Esophagus muscularis mucosa (tissue), 4 donors: ENCODE measurements at places on chromosomes 6 and 20. TPM values are rescaled to one million over a fixed set of nuclear protein-coding genes. Genes with fewer than 3 reads are reported as not detected.

Gene PRL
- not detected for total RNA-seq

Gene MAPK13
- total RNA-seq: 4.3 TPM

Gene RNF182
- 0.45 TPM for total RNA-seq

Gene TMC2
- total RNA-seq: 0.19 TPM

Gene BIRC7
- total RNA-seq: not detected

Gene CHRNA4
- not detected for total RNA-seq
